A549 (cell line): ENCODE measurements at places on chromosomes 4 and X.
A peak's percentile ranks its signal among the peaks of the same experiment; 100 is the strongest.

DNA sequence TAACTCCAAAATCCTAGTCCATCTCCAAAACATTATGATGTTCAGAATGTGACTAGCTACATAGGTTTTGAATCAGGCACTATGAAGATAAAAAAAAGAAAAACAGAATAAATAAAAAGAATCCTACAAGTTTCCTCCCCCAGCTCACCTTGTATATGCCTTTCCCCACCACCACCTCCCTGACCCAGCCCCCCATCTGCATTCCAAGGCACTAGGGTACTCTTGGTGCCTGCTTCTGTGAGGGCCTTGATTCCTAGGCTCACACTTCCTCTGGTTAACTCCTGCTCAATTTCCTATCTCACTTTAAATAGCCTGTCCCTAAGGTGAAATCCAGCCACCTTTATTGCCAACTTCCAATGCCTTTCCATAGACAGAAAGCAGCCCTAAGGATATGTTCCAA lies 178.7 kb upstream of the ATOH1 start:
- no peak for DNase-seq

- no peak for DNase-seq
These were observed 1.1 kb upstream of the CD99 start for GRCh38 chrX:2689773-2690666.

- no peak for DNase-seq
These were observed 138.9 kb upstream of the GIMD1 start for GRCh38 chr4:106507440-106507839.

DNA sequence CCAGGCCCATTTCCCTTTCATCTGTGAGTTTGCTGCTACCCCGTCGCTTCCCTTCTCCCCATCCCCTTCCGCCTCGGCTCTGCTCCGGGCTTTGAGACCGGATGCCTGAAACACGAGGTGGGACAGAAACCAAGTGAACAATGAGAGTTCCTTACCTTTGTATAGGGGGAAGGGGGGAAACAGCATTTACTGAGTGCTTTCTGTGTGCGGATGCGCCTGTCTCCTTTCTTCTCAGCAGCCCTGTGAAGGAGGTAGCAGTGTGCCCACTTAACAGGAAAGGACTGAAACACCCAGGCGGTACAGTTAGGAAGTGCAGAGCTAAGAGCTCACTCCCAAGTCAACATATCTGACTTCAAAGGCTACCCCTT lies 43.2 kb upstream of the TMSB15B start:
- peak; percentile 72 for DNase-seq

- DNase-seq, result no peak
These were observed 917.1 kb downstream of the RAPGEF2 start for GRCh38 chr4:160019936-160020335.

DNA sequence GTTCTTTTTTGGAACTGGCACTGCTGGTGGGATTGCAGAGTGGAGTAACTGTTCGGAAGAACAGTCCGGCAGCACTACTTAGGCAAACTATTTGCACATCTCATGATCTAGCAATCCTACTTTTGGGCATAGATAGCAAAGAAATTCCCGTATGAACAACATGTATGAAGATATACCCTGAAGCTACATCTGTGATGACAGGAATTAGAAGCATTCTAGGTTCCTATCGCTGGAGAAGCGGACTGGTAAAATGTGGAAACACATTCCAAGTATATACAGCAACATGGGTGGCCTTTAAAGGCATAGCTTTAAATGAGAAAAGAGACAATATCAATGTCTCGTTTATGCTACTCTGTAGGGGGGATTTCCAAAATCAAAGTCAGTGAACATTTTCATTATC lies 3.1 kb downstream of the DCAF16 start:
- no peak for DNase-seq

- no peak for DNase-seq
These were observed 52.0 kb downstream of the INTS6L start for GRCh38 chrX:135572436-135572835.

DNA sequence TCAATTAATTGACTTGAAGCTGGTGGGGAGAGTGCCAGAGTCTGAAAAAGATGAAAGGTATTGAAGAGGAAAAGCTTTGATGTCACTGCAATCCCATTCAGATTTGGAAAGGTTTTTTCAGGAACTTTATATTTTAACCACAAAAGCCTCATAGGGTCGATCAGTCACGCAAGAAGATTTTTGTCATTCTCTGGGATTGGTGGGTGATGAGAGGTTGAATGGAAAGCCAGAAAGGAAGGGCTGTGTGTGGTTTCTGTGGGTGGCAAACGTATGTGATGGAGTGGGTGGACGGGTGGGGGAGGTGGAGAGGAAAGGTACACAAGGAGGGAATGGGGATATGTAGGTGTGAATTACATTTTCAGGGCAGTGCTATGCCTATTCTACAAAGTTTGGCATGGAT lies 173.8 kb upstream of the SCML1 start:
- DNase-seq, result no peak

- DNase-seq, result no peak
These were observed 210.5 kb upstream of the NEIL3 start for GRCh38 chr4:177099211-177099610.

- no peak for DNase-seq
These were observed 203.0 kb downstream of the MAML3 start for GRCh38 chr4:139951021-139951420.

DNA sequence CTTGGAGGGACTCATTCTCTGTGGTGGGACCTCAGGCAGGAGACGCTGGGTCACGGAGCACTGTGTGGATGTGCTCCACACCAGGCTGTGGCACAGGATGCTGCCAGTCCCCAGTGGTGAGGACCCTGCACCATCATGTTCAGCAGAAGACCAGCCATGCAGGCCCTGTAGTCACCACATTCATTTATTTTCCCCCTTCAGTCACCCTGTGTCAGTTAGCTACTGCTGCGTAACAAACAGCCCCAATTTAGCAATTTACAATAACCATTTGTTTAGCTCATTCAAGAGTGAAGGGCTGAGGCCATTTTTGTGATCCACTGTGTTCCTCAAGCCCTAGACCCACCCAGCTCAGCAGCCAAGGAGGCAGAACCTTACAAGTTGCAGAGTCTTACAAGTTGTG lies 23.6 kb upstream of the ADRA2C start:
- no peak for DNase-seq

DNA sequence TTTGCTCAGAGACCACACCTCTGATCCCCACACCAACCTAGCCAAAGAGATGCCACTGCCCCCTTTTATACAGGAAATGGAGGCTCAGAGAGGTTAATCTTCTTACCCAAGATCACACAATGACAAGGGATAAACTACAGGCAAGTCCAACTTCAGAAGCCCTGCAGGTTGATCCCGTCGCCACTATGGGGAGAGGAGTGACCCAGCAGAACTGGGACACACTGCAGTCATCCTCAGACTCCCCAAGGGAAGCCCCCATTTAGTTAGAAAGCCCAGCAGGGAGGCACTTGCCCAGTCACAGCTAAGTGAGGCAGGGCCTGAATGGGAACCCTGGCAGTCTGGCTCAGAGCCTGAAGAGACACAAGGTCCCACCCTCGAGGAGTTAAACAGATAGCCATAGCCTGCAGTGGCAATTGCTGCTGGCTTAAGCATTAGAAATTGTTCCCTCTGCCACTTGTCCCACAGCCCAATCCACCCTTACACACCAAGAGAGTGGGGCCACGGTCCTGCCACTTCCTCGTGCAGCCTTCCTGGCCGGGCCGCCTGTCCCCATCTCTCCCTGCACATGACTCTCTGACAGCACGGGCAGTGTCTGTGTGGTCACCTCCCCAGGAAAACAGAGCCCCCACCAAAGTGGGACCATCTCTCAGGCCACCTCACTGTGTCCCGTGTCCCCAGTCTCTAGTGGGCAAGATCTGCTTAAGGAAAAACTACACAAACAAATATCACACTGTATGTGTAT lies 2.7 kb downstream of the JAKMIP1 start:
- no peak for DNase-seq

GRCh38 chr4:93760284-93760683 lies 68.3 kb upstream of the ATOH1 start:
- no peak for DNase-seq

- no peak for DNase-seq
These were observed 111.4 kb upstream of the TTC29 start for GRCh38 chr4:147056940-147057610.

GRCh38 chr4:182729516-182729915 lies 187.7 kb downstream of the DCTD start:
- DNase-seq, result no peak

DNA sequence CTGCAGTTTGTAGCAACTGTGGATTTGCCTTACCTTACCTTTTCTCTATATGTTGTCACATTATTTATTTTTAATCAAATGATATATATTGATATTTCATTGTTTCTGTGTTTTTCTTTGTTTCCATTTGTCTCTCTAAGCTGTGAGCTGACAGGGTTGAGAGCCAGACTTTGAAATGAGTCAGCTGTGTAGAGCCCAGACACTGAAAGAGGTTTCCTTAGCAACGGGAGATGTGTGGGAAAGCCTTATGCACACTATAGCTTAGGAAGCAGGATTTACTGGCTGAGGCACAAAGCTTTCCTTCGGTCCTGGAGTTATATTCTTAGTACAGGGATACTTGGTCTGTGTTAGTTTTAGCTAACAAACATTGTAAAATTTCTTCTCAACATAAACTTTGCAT lies 192.2 kb downstream of the FGF13 start:
- no peak for DNase-seq

GRCh38 chr4:185209031-185209851 lies at the start of gene SNX25:
Gene SNX25 (plus strand): TSS chr4:185209598. CDS start chr4:185209827, 229 bp downstream.
- peak; percentile 46 for DNase-seq

GRCh38 chr4:179607003-179607402 lies 2164.8 kb upstream of the AGA start:
- no peak for DNase-seq

DNA sequence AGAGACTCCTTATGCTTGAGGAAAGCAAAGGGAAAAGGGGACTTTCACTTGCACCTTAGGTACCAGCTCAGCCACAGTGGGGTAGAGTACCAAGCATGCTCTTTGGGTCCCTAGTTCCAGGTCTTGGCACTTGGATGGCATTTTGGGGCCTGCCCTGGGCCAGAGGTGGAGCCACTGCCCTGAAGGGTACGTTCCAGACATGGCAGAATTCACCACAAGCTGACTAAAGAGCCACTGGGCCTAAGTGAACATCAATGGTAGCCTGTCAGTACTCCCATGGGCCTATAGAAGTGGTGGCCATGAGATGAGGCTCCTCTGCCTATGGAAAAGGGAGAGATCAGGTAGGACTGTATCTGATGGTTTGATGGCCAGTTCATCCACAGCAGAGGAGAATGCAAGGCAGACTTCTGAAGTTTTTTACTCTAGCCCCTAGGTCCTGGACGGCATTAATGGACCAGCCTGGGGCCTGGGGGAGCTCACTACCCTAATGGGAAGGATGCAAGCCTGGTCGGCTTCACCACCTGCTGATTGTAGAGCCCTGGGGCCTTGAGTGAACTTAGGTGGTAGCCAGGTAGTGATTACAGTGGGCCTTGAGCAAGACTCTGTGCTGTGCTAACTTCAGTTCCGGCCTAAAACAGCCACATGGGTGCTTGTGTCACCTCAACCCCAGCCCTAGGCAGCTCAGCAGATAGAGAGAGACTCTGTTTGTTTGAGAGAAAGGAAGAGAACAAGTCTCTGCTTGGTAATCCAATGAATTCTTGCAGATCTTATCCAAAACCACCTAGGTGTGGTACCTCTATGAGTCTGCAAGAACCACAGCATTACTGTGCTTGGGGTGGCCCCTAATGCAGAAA lies 19.8 kb upstream of the HSFX4 start:
- DNase-seq, result no peak
